ENCODE measurements at places on chromosomes 5 and 9.

DNA sequence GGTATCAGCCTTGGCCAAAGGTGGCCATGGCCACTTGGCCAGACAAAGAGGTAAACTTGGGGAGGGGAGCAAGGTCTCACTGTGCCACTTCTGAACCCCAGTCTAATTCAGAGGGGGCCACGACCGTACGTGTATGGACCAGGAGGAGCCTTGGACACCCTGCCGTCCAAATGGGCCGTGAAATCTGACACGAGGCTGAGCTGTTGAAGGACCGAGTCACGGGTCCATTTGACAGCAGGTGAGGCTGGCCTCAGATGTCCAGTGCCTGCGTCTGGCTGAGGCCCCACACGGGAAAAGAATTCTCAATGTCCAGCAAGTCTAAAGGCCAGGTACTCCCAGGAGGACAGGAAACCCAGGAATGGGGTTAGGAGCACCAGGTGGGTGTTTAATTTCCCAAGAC, 17.7 kb downstream of the CMBL start:
- DNase-seq, result no peak

- no peak for DNase-seq
These were observed 34.3 kb downstream of the NACC2 start for GRCh38 chr9:136060671-136061371.

- DNase-seq, result no peak
These were observed 151.9 kb downstream of the SPATA31D1 start for GRCh38 chr9:82140471-82140870.

GRCh38 chr9:123584202-123585176, 228.5 kb downstream of the CRB2 start:
- no peak for DNase-seq

DNA sequence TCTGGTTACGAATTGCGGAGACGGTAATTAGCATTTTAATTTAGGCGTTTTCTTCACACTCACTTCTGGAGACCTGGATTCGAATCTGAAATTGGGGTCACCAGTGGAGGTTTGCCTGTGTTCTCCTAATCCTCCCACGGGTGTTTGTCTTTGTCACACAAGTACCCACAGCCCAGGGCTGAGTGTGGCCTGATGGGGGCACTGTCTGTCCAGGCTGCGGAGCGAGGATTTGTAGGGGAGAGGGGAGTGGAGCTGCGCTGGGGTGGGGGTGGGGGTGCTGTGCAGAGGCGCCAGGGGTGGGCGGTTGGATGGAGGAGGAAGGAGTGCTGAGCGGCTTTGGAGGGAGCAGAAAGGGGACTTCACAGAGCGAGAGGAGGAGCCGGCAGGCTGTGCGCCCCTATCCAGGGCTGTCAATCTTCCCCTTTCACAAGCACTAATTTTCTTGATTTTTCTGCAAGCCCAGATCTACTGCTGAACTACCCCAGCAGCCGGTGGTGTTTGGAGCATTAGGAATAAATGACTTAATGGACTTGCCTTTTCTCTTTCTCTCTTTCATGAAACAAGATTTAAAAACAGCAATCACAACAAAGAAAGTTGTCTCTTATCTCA, 53.1 kb downstream of the TSPAN17 start:
- no peak for DNase-seq

Measured in activated CD4-positive, alpha-beta T cell treated with anti-CD3 and anti-CD28 coated beads for 4 hours (primary cell).